ENCODE measurements at places on chromosomes 3 and 15.

- DNase-seq, result no peak
Measured at GRCh38 chr3:146503461-146504202, 34.3 kb upstream of the PLSCR2 start.

GRCh38 chr3:87426918-87427317 is 150.5 kb upstream of the POU1F1 start:
- DNase-seq, result no peak

- no peak for DNase-seq
Measured at GRCh38 chr3:79910337-79910736, 142.5 kb upstream of the ROBO1 start.

GRCh38 chr3:100954990-100955389 is 38.2 kb downstream of the ABI3BP start:
- DNase-seq, result no peak

DNA sequence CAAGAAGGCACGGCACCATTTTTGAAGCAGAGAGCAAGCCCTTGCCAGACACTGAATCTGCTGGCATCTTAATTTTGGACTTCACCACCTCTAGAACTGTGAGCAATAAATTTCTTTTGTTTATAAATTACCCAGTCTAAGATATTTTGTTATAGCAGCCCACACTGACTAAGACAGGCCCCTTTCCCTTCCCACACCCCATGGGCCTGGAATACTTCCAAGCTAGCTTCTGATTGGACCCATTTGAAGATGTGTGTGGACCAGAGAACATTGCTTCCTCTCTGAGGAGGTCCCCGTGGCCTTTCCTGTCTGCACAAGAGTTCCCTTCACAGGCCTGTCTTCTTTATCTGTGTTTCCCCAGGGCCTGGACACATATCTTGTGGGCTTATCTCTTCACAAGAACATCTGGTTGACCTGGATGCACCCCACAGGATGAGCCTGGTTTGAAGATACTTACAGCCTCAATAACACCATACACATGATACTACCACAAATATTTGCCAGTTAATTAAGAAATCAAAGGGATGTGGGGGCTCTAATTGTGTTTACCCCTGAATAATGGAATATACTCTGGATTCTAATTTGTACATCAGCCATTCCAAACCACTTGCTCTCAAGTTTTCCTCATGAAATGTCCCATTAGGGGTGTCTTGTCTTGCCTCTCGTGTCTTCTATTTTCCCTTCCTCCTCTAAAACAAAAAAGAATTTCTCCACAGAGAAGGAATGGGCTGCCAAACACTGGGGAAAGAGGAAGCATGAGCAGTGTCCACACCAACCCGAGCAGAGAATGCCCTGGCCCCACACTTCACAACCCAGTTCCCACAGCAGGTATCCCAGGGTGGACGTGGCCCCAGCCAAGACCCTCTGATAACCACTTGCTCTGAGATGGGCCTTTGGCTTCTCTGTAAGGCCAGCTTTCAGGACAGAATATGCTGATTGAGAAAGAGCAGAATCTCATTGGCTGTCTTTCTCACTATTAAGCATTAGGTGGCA is 42.5 kb downstream of the GLB1 start:
- no peak for DNase-seq

GRCh38 chr3:172054115-172054764 is 14.9 kb downstream of the FNDC3B start:
- no peak for DNase-seq

GRCh38 chr15:71332431-71333004 is 217.2 kb downstream of the THSD4 start:
- DNase-seq, result no peak

DNA sequence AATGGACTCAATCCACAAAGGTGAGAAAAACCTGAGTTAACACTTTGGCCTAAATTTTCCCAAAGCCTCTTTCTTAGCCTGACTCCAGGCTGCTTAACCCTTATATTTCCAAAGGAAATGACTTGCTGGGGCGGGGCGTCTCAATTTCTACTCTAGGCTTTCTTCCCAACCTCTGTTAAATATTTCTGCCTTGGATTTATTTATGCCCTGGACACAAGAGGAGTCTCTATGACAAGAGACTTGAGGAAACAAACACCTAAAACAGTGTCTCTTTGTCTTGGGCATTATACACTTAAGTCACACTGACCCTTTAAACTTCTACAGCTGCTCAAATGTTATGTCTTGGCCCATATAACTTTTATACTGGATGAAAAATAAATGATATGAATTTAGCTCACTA is 28.3 kb upstream of the AP4E1 start:
- no peak for DNase-seq

DNA sequence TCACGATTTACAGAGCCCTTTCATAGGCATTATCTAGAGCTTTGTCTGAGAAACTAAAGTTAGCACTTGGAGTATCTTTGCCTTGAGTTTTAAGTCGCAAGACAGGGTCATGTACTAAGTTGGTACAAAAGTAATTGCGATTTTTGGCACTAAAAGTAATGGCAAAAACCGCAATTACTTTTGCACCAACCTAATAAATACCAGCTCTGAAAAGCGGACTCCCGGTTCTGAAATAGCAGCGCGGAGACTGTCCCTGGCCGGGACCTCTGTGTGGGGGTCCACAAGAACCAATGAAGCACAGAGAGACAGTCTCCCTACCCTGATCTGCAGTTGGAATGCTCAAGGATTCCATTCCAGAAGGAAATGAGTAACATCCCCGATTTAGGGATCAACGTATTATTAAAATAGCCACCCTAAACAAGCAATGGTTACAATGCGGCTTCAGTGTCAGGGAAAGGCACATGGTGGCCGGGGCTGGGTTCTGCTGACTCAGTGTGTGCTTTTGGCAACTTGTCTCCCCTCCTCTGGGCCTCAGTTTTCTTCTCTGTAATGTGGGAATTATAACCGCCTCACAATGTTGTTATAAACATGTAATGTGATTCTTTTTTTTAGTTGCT is 150.3 kb upstream of the MCTP2 start:
- DNase-seq, result no peak

DNA sequence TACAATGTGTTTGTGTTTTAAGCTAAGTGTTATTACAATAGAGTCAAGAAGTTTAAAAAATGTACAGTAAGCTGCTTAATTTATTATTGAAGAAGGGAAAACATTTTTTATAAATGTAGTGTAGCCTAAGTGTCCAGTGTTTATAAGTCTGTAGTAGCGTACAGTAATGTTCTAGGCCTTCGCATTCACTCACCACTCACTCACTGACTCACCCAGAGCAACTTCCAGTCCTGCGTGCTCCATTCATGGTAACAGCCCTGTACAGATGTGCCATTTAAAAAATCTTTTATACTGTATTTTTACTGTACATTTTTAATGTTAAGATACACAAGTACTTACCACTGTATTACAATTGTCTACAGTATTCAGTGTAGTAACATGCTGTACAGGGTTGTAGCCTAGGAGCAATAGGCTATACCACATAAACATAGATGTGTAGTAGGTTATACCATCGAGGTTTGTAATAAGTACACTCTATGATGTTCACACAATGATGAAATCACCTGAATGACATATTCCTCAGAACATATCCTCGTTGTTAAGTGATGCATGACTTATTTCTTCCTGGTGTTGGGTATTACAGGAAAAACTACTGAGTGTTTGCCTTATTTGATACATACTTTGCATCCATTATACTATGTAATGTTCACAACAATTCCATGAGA is 156.6 kb upstream of the NUDT16 start:
- no peak for DNase-seq

DNA sequence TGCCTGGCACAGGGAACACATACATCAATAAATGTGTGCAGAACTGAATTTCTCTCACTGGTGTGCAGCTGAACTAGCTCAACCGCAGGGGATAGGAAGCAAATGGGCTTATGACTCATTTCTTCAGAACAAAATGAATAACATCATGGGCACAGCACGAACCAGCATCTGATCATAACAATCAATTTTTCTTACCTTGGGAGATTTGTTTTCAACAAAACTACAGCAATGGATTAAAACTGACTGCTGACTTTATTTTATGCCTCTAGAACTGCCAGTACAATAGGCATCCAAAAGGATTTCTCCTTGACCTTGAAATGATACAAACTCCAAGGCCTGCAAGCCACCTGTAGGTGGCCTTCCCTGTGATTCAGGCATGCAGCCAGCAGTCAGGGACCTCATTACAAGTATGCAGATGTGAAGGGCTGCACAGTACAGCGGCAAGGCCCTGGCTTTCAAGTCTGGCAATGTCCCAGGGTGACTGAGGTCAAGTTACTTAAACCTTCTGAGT is 26.1 kb downstream of the TAMM41 start:
- no peak for DNase-seq

- DNase-seq, result no peak
Measured at GRCh38 chr3:40333416-40333815, 23.9 kb downstream of the EIF1B start.

DNA sequence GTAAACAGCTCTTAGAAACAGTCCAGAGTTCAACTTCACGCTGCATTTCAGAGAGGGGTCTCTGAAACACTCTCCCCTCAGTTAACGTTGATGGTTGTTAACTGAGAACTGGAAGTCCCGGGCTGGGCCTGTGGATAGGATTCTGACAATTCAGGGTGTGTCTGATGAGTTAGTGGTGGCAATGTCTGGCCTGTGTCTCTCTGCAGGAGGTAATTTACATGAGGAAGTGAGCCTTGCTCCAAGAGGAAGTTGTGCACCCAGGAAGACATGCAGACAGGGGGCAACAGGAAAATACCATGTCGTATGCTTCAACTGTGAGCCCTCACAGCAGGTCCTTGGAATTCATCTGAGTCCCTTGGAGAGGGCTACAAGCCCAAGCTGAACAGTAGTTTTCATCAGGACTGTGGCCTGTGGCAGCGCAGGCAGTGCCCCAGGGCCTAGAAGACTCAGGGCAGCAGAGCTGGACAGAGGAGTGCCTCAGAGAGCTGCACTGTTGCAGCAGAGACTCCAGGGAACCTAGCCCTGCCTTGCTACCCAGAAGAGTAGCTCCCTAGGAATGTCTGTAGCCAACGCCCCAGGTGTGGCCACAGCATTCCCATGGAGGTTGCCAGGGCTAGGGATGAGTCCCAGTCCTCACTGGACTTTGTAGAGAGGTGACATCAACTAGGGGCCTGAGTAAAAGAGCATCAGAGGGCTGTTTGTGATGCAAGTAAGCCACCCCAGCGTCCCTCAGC is 104.6 kb upstream of the SELENOK start:
- no peak for DNase-seq

GRCh38 chr15:54083501-54083900 is 105.3 kb downstream of the UNC13C start:
- no peak for DNase-seq

DNA sequence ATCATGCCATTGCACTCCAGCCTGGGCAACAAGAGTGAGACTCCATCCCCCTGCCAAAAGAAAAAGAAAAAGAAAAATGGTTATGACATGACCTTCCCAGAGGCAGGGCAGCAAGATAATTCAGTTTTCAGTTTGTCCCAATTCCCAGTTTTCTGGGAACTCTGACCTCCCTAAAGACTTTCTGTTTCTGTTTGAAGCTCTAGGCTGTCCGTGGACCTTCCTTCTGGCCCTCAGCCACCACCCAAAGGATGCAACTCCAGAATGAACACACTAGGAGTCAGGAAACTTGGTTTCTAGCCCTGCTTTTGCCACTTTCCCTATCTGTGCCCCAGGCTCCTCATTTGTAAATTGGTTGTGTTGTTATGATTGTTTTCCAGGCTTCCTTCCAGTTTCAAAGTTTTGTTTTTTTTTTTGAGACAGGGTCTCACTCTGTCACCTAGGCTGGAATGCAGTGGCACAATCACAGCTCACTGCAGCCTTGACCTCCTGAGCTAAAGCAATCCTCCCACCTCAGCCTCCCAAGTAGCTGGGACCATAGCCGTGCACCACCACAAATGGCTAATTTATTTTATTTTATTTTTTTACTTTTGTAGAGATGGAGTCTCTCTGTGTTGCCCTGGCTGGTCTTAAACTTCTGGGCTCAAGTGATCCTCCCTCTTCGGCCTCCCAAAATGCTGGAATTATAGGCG is 68.6 kb downstream of the CDC25A start:
- DNase-seq, result no peak

DNA sequence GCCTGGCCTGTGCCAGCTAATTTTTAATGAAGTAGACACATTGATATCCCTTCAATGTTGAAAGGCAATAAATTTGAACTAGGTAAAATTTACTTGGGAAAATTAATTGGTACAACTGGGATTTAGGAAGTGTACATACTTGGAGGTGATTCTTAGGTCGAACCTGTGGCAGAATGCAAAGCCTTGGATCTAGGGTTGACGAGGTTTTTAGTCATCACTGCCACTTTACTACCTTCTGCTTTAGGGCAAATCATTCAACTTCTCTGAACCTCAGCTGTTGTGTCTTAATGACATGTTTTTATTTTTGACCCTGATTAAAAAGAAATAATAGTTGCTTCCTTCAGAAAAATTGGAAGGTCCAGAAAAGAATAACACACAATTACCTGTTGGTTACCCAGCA is 2.5 kb downstream of the APPL1 start:
- no peak for DNase-seq
